ENCODE measurements at places on chromosomes 5 and 9.

DNA sequence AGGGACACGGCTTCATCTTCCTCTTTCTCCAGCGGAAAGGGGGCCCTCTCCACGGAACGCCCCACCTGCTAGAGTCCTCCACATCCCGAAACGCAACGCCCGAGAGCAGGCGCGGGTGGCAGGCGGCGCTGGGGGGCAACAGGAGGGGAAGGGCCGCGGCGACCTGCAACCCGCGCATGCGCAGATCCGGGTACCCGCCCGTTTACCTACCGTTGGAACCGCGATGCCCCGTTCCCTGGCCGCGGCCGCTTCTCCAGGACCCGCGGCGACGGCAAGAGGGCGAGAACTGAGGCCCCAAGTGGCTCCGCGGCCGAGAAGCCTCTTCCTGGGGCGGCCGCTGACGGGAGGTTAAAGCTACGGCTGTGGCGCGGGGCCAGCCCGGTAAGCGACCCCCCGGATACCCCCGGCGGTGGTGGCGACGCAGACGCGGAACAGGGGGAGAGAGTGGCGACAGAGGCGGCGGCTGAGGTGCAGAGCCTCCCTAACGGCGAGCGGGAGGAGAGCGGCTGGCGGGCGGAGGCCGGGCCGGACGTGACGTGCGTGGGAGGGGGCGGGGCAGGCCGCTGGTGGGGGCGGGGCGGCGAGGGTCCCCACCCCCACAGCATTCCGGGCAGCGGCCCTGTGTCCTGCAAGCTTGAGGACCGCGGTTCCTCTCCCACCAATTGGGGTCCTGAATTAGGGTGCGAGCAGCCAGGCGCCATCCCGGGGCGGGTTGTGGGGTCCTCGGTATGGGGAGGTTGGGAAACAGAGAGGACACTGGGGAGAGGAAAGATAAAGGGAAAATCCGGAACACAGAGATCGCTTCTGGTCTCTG is at the start of gene FAM13B:
TSS of gene FAM13B (minus strand) at position 508 of the 814 bp plus-strand sequence. CDS start 13,968 bp downstream, outside the sequence.
- DNase-seq: peak; percentile 58

- DNase-seq: no peak
Observed at GRCh38 chr9:19445452-19445851, 36.6 kb downstream of the ACER2 start.

DNA sequence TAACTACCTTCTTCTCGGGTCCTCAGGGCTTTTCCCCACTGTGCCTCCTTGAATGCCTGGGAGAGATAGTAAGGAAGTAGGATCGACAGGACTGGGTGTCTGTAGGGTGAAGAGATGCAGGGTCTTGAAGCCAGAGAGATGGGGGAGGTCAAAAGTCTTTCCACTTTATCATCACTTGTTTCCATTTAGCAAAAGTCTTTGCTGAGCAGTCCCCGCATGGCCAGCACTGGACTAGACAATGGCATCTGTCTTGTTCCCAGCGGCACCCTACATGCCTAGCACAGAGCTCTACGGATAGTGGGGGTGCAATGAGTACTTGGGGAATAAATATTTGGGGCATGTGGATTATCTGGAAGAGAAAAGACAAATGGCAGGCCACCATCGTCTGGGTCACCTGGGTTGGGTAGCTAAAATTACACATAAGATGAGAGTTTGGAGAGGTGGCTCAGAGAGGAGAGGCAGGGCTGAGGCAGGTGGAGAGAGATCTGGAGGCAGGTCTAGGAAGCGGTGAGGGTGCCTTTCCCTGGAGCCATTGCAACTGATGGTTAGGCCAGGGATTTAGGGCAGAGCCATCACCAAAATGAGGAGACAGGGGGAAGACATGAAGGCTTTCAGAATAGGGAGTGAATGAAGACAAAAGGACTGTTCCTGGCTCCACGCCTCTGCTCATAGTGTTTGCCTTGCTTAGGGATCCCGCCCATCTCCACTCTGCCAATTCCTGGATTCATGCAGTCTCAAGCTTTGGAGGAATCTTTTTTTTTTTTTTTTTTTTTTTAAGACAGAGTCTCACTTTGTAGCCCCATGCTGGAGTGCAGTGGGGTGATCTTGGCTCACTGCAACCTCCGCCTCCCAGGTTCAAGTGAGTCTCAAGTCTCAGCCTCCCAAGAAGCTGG is 250.8 kb upstream of the KLF4 start:
- no peak for DNase-seq

DNA sequence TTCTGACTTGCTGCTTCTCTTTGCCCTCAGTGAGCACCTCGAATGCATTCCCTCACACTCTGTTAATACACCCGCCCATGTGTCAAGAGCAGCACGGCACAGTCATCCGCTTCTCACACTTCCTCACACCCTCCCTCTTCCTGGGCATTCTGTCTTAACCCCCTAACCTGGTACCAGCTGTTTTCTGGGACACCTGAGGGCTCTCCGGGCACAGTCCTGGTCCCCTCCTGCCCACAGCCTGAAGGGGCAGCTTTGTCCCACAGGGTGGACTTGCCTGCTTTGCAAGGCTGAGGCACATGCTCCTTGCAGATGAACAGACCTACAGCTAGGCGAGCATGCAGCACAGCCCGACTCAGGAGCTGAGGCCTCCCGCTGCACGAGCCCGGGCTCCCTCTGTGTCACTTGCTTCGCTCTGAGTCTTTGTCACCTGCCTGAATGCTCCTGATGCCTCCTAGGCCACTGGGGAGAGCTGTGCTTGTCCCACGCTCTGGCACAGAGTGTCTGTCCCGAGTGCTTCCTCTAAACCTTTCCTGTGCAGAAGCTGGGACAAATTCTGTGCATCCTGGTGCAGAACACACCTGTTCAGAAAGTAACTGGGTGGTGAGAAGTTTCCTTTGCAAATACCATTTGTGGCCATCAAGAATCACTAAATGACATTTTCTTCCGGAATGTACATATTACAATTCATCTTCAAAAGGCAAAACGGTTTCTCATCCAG is 47.8 kb downstream of the AHRR start:
- DNase-seq: no peak

DNA sequence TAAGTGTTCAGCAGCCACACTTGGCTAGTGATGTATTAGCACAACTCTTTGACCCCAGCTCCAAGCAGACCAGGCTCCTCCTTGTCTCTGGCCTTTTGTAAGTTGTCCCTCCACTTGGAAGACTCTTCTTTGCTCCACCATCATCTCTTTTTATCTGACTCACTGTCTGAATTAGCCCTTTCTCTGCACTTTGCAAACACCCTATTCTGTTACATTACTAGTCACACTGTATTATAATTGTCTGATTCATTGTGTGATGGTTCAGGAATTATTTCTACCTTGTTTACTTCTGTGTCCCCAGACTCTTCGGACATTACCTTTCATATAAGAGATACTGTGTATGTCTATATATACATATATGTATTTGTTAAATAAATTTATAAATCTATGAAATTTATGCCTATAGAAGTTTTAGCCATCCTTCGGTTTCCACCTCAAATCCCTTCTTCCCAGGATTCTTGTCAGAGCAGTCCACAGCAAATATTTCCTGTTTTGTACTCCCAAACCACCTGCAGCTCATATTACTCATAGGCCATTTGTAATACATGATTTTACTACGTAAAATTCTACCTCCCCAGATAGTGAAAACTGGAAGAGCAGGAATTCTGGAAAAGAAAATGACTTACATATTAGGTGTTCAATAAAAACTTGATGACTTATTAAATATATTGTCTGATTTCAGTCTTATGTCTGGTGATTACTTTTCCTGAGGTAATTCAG is 69.0 kb downstream of the MTAP start:
- DNase-seq: no peak

DNA sequence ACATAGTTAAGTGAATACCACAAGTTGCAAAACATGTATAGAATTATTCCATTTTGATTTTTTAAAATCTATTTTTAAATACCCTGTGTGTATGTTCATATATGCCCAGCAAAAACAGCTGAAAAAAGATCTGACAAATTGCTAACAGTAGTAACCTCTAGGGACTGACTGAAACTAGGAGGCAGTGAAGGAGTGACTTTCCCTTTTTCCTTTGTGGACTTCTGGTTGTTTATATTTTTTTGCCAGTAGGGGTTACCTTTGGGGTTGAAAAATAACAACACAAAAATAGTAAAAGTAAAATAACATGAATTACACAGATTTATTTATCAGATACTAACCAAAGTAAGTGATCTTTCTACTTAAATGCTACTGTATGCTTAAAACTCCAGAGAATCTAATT is 2.9 kb downstream of the MEGF9 start:
- DNase-seq: no peak

- peak; percentile 30 for DNase-seq
Observed at GRCh38 chr9:77588271-77588937, 59.7 kb downstream of the GNA14 start.

- DNase-seq: no peak
Observed at GRCh38 chr5:136226401-136226800, 33.4 kb upstream of the SMIM32 start.

DNA sequence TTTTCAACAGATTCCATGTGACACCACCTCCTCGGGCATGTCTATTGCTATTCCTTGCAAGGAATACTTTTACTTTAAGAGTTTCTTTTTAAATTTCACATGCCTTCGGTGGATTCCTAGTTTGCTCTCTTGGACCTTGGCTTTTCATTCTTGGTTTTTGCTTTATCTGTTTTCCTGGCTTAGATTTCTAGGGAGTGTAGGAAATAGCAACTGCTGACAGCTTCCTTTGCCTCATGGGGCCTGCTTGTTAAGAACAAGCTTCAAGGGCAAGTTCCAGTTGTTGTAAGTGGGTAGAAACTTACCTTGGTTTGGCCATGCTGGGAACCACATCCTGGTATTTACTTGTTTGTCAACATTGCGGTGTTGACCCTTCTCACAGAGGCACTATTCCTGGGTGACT is 348.5 kb downstream of the DMAC1 start:
- DNase-seq: no peak

DNA sequence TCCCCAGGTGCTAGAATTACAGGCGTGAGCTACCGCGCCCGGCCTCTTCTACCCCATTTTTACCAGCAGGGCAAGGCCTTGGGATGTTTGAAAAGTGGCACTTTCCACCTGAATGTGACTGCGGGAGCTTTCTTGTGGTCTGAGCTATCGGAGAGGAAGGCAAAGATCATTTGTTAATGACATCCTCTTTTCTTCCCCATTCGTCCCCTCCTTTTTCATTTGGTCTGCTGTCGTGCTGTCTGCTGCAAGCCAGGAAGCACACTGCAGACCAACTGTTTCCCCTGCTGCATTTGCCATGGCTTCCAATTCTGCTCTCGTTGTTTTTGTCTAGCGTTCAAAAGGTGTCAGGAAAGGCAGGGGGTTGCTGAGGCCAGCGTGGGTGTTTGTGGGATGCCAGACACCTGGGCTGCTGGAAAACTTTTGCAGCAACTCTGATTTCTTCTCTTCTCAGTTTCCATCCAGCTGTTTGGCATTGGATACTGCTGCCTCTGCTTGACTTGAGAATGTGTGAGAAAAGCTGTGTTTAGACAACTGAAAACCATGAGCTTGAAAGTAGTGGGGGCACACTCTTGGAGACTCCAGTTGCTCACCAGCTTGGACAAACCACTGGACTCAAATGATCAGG is 196.4 kb upstream of the MSX2 start:
- no peak for DNase-seq

GRCh38 chr9:18605766-18606180 is 131.8 kb downstream of the ADAMTSL1 start:
- DNase-seq: no peak

GRCh38 chr5:107459605-107460004 is 211.1 kb downstream of the EFNA5 start:
- no peak for DNase-seq

DNA sequence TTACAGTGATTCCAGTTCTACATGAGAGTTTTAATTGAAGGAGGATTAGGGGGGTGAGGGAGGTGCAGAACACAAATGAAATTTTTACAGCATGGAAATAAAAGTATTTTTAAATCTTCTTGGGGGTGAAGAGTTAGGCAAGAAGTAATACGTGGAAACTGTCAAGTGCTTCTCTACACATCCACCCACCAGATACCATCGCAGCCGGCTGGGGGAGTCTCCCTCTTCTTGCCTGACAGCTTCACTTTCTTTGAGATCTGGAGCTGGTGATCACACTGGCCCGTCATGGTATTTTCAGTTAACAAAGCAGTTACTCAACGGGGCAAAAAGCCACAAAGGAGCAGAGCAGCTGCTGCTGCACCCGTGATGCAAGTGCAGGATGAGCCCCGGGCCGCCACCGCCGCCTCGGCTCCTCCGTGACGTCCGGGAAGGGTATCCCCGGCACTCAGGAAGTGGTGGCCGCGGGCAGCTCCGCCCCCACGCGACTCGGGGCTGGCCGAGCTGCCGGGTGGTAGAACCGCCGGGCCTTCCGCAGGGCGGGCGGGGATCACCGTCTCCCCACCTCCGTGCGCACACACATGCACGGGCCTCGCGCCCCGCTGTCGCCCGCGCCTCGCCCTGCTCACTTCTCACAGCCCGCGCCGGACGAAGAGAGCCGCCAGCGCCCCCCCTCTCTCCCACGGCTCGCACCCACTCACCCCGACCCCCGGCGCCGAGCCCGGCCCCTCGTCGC is 2.4 kb upstream of the NR4A3 start:
- DNase-seq: peak; percentile 81

- no peak for DNase-seq
Observed at GRCh38 chr9:114027863-114028465, 50.1 kb downstream of the AMBP start.

- DNase-seq: no peak
Observed at GRCh38 chr9:31848505-31849285, 535.7 kb upstream of the ACO1 start.

DNA sequence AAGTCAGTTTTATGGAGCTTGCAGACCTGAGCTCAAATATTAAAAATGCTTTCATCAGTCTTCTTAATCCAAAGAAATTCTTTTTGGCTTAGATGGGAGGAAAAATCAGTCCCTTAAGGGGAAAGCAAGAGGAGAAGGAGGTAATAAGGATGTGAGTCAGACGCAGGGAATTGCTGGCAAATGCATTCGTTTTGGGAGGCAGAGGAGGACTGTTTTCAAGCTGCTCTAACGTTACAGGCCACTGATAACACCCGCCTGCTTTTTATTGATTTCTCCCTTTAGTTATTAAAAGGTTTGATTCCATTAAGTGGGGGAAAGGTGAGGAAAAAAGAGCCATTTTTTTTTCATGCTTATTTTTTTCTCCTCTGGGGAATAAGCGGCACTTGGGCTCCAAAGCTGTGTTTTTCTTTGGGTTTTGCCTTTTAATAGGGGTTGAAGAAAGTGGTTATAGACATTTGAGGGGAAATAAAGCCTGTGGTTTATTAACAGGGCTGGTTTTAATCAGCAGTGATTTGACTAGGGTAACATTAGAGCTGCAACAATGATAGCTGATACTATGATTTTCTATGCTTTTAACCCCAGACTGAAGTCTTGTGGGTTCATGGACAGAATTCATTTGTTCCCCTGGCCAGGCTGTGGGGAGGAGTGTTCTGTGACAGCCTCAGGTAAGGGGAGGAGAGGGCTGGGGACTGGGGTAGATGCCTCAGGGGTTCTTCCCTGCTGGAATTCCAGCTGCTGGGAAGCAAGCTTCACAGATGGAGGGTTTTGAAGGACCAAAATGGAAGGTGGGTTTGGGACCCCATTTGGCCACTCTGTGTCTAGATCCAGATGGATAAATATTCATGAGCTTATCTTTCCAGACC is 225.2 kb downstream of the GAS1 start:
- peak; percentile 58 for DNase-seq

- DNase-seq: no peak
Observed at GRCh38 chr5:80078921-80079320, 43.8 kb downstream of the THBS4 start.

Data from SW 1271 (cell line).